Gastrocnemius medialis (tissue), 4 donors: ENCODE measurements at places on chromosomes 6 and 20. TPM values are rescaled to one million over a fixed set of nuclear protein-coding genes. Genes with fewer than 3 reads are reported as not detected.
A peak's percentile ranks its signal among the peaks of the same experiment; 100 is the strongest.

The ZNF391 gene
- total RNA-seq, result 0.10 TPM

The ADISSP gene
- total RNA-seq, result 16.4 TPM

The OTOR gene
- not detected for total RNA-seq

The SIRPB2 gene
- 0.97 TPM for total RNA-seq

The VWA7 gene
- total RNA-seq, result 7.8 TPM

The NANP gene
- total RNA-seq, result 1.5 TPM

DNA sequence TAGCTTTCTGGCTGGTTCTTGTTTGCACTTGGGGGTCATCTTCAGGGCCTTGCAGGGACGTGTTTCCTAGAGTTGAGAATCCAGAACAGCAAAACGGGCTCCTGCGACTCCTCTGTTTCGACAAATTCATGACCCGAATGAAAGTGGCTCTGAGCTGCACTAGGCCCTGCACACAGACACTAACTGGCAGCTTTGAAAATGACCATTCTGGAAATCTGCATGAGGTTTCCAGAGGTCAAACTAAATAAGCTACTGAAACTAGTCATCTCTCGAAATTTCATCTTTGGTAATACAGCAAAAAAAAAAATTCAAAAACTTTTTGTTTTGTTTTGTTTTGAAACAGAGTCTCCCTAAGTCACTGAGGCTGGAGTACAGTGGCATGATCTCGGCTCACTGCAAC, 15.5 kb upstream of the BMP7 start:
- no peak overlapping the region for H3K4me3 ChIP-seq
- no peaks in the 10 kb centered on the region for H3K36me3 ChIP-seq
- no peak overlapping the region for H3K27ac ChIP-seq
- DNase-seq, result no peak

DNA sequence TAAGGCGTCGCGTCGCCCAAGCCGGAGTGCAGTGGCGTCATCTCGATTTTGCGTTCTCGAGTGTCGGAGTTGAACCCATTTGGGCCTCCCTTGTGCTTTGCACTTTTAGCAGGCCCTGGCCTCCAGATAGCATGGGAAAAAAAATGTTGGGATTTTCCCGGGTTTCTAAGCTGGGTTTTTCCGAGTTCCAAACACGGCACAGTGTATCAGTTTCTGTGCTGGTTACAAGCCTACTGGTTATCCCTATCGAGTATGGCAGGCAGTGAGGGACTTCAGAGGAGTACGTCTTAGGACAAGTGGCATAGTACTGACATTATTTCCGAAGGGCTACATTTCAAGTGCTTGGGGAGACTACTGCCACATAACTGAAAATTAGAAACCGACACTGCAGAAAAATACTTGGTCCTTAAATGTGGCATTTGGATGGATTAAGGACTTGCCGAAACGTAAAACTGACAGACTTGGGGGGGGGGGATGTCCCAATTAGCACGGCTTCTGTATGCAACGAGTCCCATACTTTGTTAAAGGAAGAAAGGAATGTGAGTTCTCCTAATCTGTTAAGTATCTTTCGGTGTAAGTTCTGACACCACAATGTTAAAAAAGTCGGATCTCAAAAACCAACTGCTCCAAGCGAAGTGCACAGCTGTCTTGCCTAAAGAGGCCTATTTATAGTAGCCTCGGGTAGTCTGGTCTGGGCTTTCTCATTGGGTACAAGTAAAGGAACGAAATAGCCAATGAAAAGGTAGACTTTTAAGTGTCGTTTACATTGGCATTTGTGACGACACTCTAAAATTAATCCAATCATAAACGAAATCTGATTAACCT, 70.2 kb downstream of the HFE start:
- H3K27me3 ChIP-seq, result no peaks in the 10 kb centered on the region
- H3K36me3 ChIP-seq, result no peaks in the 10 kb centered on the region

- DNase-seq, result no peak
- no peaks in the 10 kb centered on the region for H3K27me3 ChIP-seq
- H3K4me3 ChIP-seq, result no peak overlapping the region
- H3K36me3 ChIP-seq, result no peaks in the 10 kb centered on the region
- peaks cover 28% of the 10 kb centered on the region for H3K4me1 ChIP-seq
- no peak overlapping the region for H3K27ac ChIP-seq
Measured at GRCh38 chr6:13308332-13308731, 20.0 kb downstream of the TBC1D7 start.

GRCh38 chr20:38195521-38195920, 30.5 kb upstream of the TGM2 start:
- H3K27me3 ChIP-seq, result no peaks in the 10 kb centered on the region
- no peak for DNase-seq
- no peak overlapping the region for H3K4me3 ChIP-seq
- H3K36me3 ChIP-seq, result no peaks in the 10 kb centered on the region
- H3K27ac ChIP-seq, result no peak overlapping the region
- no peaks in the 10 kb centered on the region for H3K4me1 ChIP-seq

DNA sequence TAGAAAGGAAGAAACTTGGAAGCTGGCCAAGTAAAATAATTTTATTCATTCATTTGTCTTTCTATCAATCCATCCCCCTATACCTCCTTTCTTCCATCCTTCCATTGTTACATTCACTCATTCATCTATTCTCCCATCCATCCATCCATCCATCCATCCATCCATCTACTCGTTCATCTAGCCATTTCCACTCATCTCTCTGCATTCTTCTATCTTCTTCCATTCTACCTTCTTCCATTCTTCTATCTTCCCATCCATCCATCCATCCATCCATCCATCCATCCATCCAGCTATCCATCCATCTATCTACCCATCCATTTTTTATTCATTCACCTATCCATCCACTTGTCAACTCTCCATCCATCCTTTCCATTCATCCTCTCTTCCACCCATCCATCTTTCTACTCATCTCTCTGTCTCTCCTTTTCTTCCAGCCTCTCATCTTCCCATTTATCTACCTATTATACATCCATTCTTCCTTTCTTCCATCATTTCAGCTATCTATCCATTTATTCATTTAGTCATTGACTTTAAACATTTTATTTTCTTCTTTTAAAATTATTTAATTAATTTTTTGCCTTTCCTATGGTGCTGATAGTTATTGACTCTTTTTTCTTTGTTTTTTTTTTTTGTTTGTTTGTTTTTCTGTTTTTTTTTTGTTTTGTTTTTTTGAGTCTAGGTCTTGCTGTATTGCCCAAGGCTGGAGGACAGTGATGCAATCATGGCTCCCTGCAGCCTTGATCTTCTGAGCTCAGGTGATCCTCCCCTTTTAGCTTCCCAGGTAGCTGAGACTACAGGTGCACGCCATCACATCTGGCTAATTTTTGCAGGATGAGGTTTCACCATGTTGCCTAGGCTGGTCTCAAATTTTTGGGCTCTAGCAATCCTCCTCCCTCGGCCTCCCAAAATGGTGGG, 53.1 kb upstream of the ZNFX1 start:
- H3K4me3 ChIP-seq, result no peak overlapping the region
- DNase-seq, result no peak
- H3K36me3 ChIP-seq, result no peaks in the 10 kb centered on the region
- H3K4me1 ChIP-seq, result no peaks in the 10 kb centered on the region
- peaks cover 13% of the 10 kb centered on the region for H3K27me3 ChIP-seq

DNA sequence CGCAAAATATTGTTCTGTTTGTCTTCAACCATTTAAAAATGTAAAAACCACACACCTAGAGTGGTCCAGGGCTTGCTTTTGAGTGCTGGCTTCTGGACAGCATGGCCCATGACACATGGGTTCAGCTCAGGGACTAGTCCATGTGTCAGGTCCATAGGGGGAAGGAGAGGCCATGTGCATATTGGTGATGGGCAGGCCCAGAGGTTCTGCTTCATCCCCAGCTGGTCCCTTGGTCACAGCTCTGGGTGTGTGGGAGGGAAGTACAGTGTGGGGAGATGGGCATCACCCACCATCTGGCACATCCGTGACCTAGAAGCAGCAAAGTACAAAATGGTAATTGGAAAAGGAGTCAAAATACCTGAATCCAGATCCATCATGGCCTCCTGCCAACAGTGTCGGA, 50.7 kb downstream of the STK35 start:
- H3K27ac ChIP-seq, result no peak overlapping the region
- H3K4me1 ChIP-seq, result no peaks in the 10 kb centered on the region
- no peak overlapping the region for H3K4me3 ChIP-seq
- no peak for DNase-seq

DNA sequence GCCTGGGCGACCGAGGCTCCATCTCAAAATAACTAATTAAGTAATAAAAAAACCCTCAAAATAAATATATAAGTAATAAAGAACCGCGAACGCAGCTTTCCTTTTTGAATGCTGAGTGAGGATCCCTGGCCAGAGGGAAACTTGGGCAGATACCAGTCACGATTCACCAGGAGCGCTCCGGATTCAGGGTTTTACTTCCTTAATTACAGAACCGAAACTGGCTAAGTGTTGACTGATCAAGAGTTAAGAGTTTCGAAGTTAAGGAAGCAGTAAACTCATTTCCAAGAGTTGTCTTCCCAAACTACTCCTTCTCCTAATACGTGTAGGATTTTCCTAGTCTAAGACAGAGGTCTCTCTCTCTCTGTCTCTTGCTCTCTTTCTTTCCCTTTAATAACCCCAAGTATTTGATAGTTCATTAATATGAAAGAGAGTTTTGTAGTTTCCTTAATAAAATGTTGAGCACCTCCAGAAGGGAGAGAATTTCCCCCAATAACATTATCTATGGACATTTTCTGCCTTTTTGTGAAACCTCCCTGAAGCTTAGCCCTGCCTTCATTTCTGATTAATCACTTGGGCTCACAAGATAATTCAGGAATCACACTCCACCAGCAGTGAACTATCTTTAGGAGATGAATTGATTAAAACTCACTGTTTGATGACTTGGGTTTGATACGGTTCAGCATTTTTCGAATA, 61.4 kb upstream of the ZNF217 start:
- H3K27me3 ChIP-seq, result no peaks in the 10 kb centered on the region
- peak overlapping the region; percentile 32 for H3K27ac ChIP-seq
- H3K4me3 ChIP-seq, result no peak overlapping the region
- H3K36me3 ChIP-seq, result no peaks in the 10 kb centered on the region

- no peaks in the 10 kb centered on the region for H3K36me3 ChIP-seq
- H3K4me1 ChIP-seq, result no peaks in the 10 kb centered on the region
- H3K27ac ChIP-seq, result no peak overlapping the region
- no peaks in the 10 kb centered on the region for H3K27me3 ChIP-seq
Measured at GRCh38 chr6:12238219-12238618, 51.9 kb upstream of the EDN1 start.

DNA sequence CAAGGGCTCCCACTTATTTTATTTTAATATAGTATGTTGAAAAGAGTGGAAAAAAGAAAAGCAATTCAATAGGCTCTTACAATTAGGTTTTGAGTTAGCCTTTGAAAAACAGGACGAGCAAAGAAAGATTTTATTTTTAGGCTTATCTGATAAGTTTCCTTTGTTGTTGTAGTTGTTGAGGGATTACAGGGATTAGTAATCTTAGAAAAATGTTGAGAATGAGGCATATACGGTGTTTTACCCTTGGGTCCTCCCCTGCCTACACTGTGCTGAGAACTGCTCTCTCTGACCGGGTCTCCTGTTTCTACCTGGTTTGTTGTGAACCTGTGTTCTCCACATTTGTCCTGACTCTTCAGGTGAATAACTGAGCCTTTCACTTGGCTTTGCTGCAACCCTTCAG, 16.7 kb downstream of the TRAPPC3L start:
- no peaks in the 10 kb centered on the region for H3K4me1 ChIP-seq
- no peak overlapping the region for H3K27ac ChIP-seq
- no peaks in the 10 kb centered on the region for H3K36me3 ChIP-seq
- DNase-seq, result no peak
- H3K27me3 ChIP-seq, result no peaks in the 10 kb centered on the region

GRCh38 chr6:16969699-16970655, 131.9 kb upstream of the STMND1 start:
- no peak overlapping the region for H3K27ac ChIP-seq
- H3K4me1 ChIP-seq, result no peaks in the 10 kb centered on the region
- H3K27me3 ChIP-seq, result peaks cover 7% of the 10 kb centered on the region
- no peaks in the 10 kb centered on the region for H3K36me3 ChIP-seq

GRCh38 chr6:145540741-145541140, 194.6 kb downstream of the EPM2A start:
- H3K27me3 ChIP-seq, result no peaks in the 10 kb centered on the region
- H3K4me1 ChIP-seq, result no peaks in the 10 kb centered on the region
- no peaks in the 10 kb centered on the region for H3K36me3 ChIP-seq
- no peak overlapping the region for H3K27ac ChIP-seq

- no peak overlapping the region for H3K4me3 ChIP-seq
- no peak for DNase-seq
- no peak overlapping the region for H3K27ac ChIP-seq
- H3K27me3 ChIP-seq, result no peaks in the 10 kb centered on the region
- no peaks in the 10 kb centered on the region for H3K4me1 ChIP-seq
- H3K36me3 ChIP-seq, result no peaks in the 10 kb centered on the region
Measured at GRCh38 chr20:24163506-24163905, 174.9 kb upstream of the GGTLC1 start.

DNA sequence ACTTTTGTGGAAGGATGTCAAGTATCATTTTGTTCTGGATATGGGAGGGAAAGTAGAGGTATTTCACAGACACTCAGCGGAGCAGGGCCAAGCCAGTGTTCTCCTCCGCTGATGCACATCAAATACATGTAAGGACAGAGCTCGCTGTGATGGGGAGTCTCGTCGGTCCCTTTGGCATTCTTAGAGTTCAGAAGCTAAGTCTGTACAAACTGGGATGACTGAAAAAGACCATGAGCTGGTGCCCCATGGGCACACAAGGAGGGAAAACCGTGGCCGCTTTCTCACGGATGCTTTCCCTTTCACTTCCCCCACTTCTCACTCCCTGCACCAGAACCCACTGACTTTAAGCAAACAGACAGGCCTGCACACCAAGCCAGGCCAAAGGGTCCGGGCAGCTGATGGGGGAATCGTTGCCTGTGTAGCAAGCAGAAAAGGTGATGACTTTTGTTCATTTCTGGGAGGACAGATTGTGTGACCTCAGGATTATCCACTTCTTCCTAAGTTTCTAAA, 27.7 kb upstream of the MPC1 start:
- DNase-seq, result no peak
- no peaks in the 10 kb centered on the region for H3K27me3 ChIP-seq
- no peak overlapping the region for H3K27ac ChIP-seq
- H3K4me3 ChIP-seq, result no peak overlapping the region

GRCh38 chr20:41038149-41038877, 9.7 kb downstream of the TOP1 start:
- no peaks in the 10 kb centered on the region for H3K27me3 ChIP-seq
- H3K4me1 ChIP-seq, result peaks cover 36% of the 10 kb centered on the region
- H3K27ac ChIP-seq, result no peak overlapping the region
- no peak for DNase-seq
- no peaks in the 10 kb centered on the region for H3K36me3 ChIP-seq
- H3K4me3 ChIP-seq, result no peak overlapping the region

GRCh38 chr20:58606184-58606583, 44.9 kb upstream of the STX16 start:
- no peak overlapping the region for H3K27ac ChIP-seq
- H3K4me1 ChIP-seq, result no peaks in the 10 kb centered on the region
- H3K4me3 ChIP-seq, result no peak overlapping the region
- H3K27me3 ChIP-seq, result no peaks in the 10 kb centered on the region
